ENCODE measurements at places on chromosomes 11 and 22.
A peak's percentile ranks its signal among the peaks of the same experiment; 100 is the strongest.

DNA sequence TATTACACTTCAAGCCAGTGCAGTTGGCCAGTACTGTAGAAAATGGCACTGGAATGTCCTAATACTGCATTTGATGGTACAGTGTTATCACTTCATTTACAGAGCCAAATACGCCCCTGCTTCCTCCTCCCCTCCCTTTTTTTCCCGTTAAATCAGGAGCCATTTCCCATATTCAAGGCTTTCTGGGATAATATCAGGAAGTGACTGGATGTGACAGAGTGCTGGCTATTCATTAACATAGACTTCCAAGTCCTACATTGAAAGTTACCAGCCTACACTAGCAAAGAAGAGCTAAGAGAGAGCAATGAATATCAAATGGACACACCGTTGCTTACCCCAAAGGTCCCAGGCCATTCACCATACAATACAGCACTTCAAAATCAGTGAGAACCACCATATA is 32.1 kb upstream of the ABCC8 start:
- DNase-seq, result no peak

GRCh38 chr11:96152623-96153022 is 190.4 kb downstream of the MAML2 start:
- DNase-seq, result no peak

DNA sequence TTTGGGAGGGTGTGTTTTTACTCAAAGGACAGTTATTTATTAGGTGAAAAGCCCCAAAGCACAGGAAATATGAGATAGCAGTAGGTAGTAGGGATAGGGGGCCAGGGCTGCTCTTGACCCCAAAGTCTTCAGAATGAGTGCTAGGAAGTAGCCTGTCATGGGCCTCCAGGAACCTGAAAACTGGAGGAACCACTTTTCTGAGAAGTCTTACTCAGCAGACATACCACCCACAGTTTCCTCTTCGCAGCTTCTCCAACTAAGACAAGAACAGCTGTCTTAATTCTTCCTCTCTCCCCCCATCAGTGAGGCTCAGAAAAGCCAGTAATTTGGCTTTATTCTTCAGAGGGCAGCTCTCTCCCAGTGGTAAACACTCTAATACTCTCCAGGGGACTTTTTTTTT is 84.0 kb upstream of the CTSC start:
- no peak for DNase-seq

GRCh38 chr11:75270896-75271418 is 30.4 kb downstream of the TPBGL start:
- DNase-seq, result no peak

DNA sequence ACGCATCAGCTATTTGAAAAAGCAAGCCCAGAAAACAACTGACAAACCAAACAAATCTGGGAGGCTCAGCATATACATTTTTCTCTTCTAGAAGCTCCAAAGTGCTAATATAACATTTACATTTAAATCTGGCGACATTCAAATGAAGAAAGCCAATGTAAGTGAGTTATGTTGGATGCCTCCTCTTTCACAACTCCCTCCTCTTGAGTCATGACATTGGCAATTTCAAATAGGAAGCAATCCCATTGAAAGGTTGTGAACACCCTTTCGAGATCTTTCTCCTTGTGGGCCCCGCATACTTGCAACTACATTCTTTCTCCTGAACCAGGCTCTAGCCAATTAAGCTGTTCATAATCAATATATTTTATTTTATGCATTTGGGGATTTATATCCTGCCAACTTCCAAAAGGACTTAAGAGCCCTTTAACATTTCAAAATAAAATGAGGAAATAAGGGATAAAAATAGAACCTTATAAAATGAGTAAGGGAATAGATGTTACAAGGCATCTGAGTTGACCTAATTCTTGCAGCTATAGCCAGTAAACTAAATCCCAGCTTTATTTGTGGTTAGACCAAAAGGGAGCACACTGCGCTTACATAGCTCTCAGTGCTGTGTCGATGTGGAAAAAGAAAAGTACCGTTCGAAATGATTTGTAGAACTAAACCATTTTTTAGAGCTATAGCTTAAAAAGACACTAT is 129.5 kb upstream of the SESN3 start:
- no peak for DNase-seq

DNA sequence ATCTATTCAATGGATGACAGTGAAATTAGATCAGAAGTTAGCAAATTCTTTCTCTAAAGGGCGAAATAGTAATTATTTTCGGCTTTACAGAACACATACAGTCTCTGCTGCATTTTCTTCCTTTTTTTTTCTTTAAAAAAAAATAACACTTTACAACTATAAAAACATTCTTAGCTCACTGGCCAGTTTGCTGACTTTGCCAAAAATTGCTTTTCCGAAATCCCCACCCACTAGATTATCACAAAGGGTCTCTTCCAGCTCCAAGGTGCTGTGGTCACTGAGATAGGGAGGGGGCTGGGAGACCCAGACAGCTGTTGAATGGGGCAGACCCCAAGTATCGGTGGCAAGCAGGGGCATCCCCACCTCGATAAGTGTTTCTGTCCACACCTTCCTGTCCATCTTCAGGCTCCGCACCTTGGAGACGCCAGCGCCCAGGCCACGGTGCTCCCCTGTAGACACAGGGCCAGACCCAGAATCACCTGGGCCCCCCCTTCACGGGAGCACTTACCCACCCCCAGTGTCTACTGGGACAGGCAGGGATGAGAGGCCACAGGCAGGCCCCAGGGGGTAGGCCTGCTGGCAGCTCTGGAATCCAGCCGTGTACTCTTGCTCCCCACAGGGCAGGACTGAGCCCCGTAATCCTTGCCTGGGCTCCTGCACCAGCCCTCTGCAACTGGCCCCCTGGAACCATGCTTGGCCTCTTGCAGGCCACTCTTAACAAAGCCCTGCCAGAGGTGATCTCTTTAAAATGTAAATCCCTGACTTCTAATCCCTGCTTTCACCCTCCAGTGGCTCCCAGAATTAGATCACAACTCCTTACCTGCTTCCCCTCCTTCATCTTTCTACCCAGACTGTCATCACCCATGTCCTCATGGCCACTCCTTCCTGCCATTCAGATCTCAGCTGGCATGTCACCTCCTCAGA is 31.5 kb upstream of the PDE2A start:
- DNase-seq, result no peak

GRCh38 chr11:120065876-120066275 is 72.0 kb downstream of the TRIM29 start:
- DNase-seq, result no peak

- DNase-seq, result no peak
Observed at GRCh38 chr11:8015753-8016239, 28.7 kb downstream of the EIF3F start.

GRCh38 chr22:43151251-43152002 is at the start of gene TSPO:
Gene TSPO, plus strand, starts transcription at chr22:43151559. Its CDS starts 7,680 bp downstream, at chr22:43159239.
- DNase-seq, result peak; percentile 43

- no peak for DNase-seq
Observed at GRCh38 chr22:28146401-28147314, 227.6 kb upstream of the PITPNB start.

- no peak for DNase-seq
Observed at GRCh38 chr11:112226831-112227401, 688 bp downstream of the PTS start.

DNA sequence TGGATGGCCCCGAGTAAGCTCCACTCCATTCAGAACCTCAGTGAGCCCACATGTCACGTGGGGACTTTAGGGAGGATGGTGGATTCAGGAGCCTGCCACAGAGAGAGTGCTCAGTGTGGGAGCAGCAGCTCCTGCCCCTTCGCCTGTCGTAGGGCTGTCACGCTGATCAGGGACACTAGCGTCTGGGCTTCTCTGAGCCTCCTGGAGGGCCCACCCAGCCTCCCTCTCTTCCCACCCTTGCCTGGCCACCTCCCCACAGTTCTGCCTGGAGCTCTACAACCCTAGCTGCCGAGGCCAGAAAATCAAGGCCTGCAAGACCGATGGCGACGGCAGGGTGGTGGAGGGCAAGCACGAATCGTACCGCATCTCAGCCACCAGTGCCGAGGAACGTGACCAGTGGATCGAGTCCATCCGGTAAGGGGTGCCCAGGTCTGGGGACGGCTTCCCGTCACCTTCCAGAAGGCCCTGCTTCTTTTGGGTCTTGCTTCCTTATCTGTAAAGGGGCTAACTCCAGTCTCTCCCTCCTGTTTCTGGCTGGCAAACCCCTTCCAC is 29.5 kb downstream of the CYTH4 start:
- DNase-seq, result no peak

DNA sequence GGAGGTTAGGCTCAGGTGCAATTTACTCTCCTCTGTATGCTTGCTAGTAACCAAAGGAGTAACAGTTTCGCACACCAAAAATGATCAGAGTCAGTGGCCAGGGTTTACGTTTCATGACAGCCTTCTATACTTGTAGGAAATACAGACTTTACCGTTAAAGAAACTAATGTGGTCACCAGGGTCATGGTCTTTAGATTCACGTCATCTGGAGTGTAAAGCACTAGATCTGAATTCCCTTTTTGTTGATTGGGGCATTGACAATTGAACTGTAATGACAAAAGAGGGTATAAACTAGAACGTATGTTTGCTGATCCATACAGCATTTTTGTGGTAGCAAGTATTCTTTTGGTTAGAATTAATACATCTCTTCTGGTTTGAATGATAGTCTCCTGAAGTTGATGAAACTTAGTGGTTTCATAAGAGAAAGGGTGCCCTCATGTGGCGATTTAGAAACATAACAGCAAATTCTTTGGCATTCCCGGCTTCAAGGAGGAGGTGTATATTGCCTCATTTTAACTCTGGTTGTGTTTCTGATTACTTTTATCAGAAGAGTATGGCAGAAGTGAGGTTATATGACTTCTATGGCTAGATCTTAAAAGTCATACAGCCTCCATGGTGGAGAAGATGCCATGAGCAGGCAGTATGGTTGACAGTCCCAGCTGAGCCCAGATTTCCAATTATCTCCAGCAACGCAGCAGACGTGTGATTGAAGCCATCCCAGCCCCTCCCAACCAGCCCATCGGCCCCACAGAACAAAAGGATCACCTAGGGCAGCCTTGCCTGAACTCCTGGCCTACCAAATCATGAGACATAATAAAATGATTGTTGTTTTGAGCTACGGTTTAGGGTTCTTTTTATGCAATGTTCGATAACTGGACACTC is 35.1 kb downstream of the MMP7 start:
- peak; percentile 46 for DNase-seq

- no peak for DNase-seq
Observed at GRCh38 chr11:57313071-57313787, 11.5 kb downstream of the TNKS1BP1 start.

- DNase-seq, result no peak
Observed at GRCh38 chr22:39914584-39914983, 13.7 kb downstream of the GRAP2 start.

All from effector CD4-positive, alpha-beta T cell (primary cell).